Activated T-cell treated with anti-CD3 and anti-CD28 coated beads, Interleukin-2, amount 50 U/mL, for 72 hours (primary cell): ENCODE measurements at places on chromosomes 6 and 20. TPM values are rescaled to one million over a fixed set of nuclear protein-coding genes. Genes with fewer than 3 reads are reported as not detected.
A peak's percentile ranks its signal among the peaks of the same experiment; 100 is the strongest.

GRCh38 chr6:39855356-39855995 is 63.3 kb downstream of the DAAM2 start:
- peaks cover 23% of the 10 kb centered on the region for H3K27me3 ChIP-seq
- no peak for DNase-seq
- H3K4me3 ChIP-seq, result no peak overlapping the region
- H3K4me1 ChIP-seq, result no peaks in the 10 kb centered on the region
- H3K36me3 ChIP-seq, result no peaks in the 10 kb centered on the region
- no peak overlapping the region for H3K27ac ChIP-seq

DNA sequence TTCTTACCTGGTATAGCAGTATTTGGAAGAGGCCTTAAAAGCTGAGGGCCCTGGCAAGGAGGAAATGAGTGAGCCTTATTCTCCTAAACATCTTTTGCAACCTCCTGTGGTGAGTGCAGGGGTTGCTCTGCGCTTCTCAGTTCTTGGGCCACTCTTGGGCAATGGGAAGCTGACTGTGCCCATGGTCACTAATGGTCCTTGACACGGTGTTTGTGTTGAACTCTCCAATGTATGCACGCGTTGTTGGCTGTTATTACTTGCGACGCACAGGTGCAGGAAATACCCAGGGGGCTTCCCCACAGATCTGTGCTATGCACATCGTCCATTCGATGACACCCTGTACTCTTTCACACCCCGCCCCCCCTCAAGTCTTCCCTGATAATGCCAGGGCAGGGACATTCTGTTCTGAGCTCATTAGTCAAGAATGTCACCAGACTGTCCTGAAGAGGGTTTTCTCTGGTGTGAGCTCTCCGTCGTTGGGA is 79.7 kb downstream of the EDN1 start:
- H3K27ac ChIP-seq, result no peak overlapping the region
- no peak for DNase-seq
- H3K27me3 ChIP-seq, result peaks cover 35% of the 10 kb centered on the region
- no peaks in the 10 kb centered on the region for H3K36me3 ChIP-seq
- H3K4me1 ChIP-seq, result no peaks in the 10 kb centered on the region

DNA sequence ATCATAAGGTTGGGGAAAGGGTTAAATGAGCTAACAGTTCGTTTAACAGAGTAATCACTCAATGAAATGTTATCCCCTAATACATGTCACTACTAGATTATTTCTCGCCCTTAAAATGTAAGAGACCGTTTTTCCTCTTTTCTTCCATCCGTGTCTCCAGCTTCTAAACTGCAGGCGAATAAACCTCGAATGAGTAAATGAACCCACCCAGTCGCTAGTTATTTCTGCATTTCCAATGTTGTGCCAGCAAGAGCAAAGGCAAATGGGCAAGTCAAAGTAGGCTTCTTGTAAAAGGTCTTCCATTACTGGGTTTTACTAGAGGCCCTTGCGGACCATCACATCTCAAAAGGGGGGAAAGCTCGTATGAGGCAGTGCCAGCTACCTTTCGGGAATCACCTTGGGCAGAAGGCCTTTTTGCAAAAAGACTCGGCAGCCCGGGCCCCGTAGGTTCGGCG is 400 bp upstream of the SMAP1 start:
- H3K27ac ChIP-seq, result peak overlapping the region; percentile 92
- peaks cover under 1% of the 10 kb centered on the region for H3K27me3 ChIP-seq
- peaks cover 50% of the 10 kb centered on the region for H3K4me1 ChIP-seq
- DNase-seq, result no peak

DNA sequence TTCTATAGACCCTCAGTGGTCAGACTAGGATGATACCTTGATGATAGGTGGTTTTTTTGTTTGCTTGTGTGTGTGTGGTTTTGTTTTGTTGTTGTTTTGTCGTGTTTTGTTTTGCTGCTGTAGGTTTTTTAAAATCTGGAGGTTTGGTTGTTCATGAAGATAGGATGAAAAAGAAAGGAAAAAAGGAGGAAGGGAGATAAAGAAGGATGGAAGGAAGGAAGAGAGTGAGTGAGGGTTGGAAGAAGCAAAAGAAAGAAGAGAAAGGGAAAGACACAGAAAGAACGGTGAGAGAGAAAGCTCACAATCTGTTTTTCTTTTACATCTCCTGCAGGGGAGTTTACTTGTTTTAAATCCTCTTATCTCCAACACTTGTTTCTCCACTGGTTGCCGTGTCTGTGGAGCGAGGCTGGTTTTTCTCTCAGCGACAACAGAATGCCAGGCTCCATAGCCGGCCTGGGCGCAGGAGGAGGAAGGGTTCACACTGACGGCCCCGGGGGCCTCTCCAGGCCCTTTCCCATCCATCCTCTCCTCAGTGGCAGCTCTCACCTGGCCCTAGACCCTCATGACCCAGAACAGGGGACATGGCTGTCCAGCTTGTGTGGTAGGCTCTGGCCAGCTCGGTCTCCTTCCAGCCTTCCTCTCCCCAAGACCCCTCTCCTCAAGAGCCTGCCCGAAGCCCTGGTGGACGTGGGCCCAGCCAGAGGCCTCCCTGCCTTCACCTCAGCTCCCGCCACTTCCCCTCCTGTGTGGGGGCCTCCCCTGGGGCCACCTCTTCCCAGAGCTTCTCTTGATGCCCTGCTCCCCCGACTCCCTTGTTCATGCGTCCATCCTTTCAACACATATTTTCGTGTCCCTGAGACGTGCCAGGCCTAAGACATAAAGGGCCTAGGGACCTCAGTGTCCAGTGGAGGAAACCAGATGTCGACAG is 168.4 kb downstream of the VEGFA start:
- H3K4me3 ChIP-seq, result no peak overlapping the region
- DNase-seq, result no peak
- H3K27me3 ChIP-seq, result no peaks in the 10 kb centered on the region

CLVS2 gene
- not detected for total RNA-seq

DNA sequence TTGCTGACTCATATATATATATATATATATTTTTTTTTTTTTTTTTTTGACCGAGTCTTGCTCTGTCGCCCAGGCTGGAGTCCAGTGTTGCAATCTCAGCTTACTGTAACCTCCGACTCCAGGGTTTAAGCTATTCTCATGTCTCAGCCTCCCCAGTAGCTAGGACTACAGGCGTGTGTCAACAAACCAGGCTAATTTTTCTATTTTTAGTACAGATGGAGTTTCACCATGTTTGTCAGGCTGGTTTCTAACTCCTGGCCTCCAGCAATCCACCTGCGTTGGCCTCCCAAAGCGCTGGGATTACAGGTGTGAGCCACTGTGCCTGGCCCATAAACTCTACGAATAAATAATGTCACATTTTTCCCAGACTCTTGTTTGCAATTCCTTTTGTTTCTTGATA is 4.8 kb downstream of the LRP11 start:
- H3K27ac ChIP-seq, result no peak overlapping the region
- no peak overlapping the region for H3K4me3 ChIP-seq
- H3K27me3 ChIP-seq, result peaks cover 33% of the 10 kb centered on the region
- no peak for DNase-seq

DNA sequence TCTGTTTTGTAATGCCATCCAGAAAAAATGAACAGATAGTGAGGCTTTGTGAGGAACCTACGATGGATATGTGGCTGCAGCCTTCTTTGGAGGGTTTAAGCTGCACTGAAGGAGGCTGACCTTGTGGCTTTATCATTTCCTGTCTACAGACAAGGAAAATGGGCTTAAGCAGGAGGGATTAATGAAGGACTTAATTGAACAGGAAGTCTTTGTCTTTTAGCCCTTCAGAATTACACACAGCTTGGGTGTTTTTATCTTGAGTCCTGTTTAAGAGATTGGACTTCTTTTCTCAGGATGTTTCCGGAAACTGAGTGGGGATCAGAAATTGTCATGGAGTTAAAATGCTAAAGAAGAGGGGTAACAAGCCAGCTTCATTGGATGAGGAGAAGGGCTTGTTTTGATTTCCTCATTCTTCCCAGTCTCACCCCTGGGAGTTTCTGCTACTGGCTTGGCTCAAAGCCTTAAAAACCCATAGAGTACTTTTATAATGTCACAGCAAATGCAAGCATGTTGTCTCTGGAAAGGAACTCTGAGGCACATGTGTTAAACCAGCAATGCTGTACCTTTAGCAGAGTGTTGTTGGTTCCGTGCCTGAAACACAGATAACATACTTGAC is 193.6 kb downstream of the JARID2 start:
- H3K4me3 ChIP-seq, result no peak overlapping the region
- no peak for DNase-seq
- peaks cover 81% of the 10 kb centered on the region for H3K4me1 ChIP-seq
- H3K27me3 ChIP-seq, result no peaks in the 10 kb centered on the region
- H3K27ac ChIP-seq, result peak overlapping the region; percentile 58

DNA sequence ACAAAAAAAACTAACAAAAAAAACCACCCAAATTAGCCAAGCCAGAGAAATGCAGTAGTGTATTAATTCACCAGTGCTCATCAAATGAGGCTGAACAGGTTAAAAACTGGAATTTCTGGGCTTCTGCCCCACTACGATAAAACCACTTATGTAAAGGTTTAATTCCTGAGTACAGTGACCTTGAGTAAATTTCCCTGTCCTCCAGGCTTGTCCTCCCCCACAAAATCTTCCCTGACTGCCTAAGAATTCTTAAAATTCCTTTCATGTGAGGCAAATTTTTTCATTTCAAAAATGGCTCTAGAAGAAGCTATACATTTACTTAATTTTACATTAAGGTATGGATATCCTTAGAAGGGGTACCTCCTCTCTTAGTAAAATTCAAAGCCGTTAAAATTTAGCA is 80.1 kb upstream of the ID4 start:
- no peaks in the 10 kb centered on the region for H3K36me3 ChIP-seq
- H3K27ac ChIP-seq, result no peak overlapping the region
- no peak overlapping the region for H3K4me3 ChIP-seq
- no peaks in the 10 kb centered on the region for H3K4me1 ChIP-seq

GRCh38 chr20:56922497-56922896 is 293.4 kb downstream of the TFAP2C start:
- H3K4me3 ChIP-seq, result no peak overlapping the region
- H3K27me3 ChIP-seq, result peaks cover 62% of the 10 kb centered on the region

ALDH8A1 gene
- 1.8 TPM for total RNA-seq

SNX14 gene
- 50.6 TPM for total RNA-seq

C20orf96 gene
- 6.4 TPM for total RNA-seq

ERGIC3 gene
- 145 TPM for total RNA-seq

GRCh38 chr6:161748535-161749416 is 474.9 kb upstream of the AGPAT4 start:
- no peak overlapping the region for H3K27ac ChIP-seq
- no peaks in the 10 kb centered on the region for H3K4me1 ChIP-seq
- H3K27me3 ChIP-seq, result no peaks in the 10 kb centered on the region
- no peak overlapping the region for H3K4me3 ChIP-seq
- peak; percentile 29 for DNase-seq

TGM2 gene
- 0.23 TPM for total RNA-seq
